ENCODE measurements at places on chromosomes 2 and 18.

GRCh38 chr2:20448246-20448976, 1.5 kb downstream of the RHOB start:
- DNase-seq = no peak

DNA sequence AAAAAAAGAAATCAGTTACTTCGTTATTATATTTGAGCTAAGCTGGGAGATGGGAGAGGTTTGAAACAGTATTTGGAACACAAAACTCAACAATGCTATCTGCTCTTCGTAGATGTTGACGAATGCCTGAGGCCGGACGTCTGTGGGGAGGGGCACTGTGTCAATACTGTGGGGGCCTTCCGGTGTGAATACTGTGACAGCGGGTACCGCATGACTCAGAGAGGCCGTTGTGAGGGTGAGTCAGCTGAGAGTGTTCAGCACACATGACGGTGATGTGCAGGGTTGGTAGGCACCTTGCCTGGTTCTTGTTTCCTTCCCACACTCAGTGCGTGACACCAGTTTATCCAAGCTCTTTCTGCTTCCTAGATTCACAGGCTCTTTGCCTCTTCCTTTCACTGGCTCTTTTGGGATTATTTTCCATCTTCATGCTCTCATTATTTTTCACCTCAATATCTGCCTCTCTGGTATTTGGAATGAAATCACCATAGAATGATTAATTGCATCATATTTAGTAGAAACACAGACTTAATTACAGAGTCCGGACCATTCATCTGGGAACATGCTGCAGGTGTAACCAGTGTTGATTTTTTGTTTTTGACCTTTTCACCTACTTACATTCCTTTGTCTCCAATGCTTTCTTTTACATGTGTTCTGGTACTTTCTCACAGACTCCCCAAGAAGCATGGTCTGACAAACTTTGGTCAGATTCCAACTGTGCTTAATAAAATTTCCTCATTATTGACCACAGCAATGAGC, 200.6 kb upstream of the RASGRP3 start:
- no peak for DNase-seq

DNA sequence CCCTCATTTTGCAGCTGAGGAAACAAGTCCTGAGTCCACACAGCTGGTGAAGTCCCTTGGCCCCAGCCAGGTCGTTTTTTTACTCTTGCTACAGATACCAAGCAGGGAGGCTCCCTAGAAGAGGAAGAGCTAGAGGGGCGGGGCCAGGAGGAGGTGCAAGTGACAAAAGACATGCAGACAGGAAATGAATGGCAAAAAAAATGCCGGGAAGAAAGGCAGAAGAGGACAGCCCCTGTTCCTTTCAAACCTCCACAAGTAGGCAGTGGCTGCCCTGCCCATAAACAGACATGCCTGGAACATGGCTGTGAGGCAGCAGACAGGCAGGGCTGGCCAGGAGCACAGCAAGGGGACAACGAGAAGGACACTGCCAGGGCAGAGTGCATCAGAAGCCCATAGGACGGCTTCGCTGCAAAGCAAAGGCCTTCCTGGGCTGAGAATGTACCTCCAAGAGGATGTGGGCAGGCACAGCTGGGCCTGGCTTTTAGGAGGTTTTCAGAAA, 108.7 kb downstream of the ZBTB7C start:
- DNase-seq = peak; percentile 49

- DNase-seq = no peak
These were observed 171.2 kb downstream of the ERBB4 start for GRCh38 chr2:212367431-212367830.

- no peak for DNase-seq
These were observed 16.6 kb upstream of the E2F6 start for GRCh38 chr2:11482473-11483035.

- DNase-seq = no peak
These were observed 2.1 kb upstream of the MOCOS start for GRCh38 chr18:36185157-36185556.

All from hematopoietic multipotent progenitor cell treated with erythropoietin and hydrocortisone succinate and interleukin-3 and kit ligand, for 8 days (in vitro differentiated cells).